GM13976 (cell line): ENCODE measurements at places on chromosomes 4 and X.
A peak's percentile ranks its signal among the peaks of the same experiment; 100 is the strongest.

DNA sequence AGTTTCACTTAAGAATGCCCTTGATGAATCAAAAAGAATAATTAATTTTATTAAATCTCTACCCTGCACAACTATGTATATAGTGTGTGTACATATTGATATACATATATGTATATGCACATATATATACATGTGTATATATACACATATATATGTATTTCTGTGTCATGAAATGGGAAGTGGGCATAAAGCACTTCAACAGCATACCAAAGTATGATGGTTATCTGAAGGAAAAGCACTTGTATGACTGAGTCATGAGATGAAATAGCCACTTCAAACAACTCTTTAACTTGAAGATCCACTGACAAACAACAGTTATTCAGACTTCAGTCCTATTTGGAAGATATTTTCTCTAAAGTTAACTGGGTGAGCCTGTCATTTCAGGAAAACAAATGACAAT, 16.3 kb downstream of the RNF128 start:
- no peak for DNase-seq

DNA sequence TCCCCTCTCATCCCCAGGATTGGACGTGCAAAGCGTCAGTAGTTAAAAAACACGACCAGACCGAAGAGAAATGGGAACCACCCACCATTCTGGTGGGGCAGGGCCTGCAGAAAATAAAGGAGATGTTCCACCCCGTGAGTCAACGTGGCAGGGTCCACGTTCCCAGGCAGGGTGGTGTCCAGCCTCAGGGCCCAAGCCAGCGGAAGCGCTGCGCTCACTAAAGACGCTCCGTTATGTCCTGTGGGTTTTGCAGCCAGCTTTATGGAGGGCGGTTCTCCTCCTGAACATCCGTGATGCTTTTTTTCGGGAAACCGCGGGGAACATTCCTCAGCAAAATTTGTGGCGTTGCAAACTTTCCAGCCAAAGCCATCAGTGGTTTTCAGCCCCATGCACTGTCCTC, 93.4 kb upstream of the SHOX start:
- no peak for DNase-seq

DNA sequence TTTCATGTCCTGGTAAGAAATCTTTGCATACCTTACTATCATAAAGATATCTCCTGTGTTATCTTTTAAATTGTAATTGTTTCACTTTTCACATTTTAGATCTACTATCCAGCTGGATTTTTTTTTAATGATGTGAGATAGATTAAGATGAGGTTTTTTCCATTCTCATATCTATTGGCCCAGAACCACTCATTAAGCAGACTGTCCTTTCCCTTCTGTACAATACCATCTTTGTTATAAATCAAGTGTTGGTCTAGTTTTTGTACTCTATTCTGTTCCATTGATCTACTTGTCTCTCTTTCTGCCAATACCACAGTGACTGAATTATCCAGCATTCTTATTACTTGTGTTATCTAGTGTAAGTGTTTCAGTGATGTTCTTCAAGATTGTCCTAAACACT, 131.6 kb upstream of the TRIM2 start:
- DNase-seq, result no peak

DNA sequence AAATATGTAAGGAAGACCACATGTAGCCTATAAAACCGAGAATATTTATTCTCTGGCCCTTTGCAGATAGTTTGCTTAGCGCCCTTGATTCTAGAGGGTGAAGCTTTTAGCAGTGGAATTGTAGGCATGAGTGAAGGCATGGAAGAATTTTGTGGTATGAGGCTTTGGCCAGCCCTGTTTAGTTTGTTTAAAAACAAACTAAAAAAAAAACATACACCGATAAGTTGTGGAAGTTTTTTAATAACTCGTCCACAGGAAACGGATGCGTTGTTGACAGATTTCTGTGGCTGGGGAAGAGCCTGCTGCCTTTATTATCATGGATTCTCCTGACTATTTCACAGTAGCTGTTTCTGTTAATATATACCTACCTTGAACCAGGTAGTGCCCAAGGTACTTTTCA, 194.7 kb upstream of the LNX1 start:
- DNase-seq, result no peak

DNA sequence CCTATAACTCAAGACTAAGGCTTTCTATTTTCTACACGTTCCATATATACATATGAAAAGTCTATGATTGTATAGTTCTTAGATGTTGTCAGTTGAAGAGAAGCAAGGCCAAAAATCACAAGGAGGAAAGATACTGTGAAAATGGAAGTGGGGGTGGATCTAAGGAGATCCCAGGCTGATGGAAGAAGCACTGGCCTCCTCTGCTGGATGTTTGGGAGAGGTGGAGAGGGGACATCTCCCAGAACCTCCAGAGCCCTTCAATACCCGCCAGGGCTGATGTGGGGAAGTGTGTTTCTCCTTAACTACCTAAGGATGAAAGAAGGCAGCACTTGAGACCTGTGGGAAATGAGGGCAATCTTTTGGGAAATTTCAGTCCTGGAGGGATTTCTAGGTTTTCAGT, 67.4 kb downstream of the RASGEF1B start:
- DNase-seq, result no peak

- DNase-seq, result no peak
These were observed 34.6 kb downstream of the ANXA10 start for GRCh38 chr4:168126952-168127351.

DNA sequence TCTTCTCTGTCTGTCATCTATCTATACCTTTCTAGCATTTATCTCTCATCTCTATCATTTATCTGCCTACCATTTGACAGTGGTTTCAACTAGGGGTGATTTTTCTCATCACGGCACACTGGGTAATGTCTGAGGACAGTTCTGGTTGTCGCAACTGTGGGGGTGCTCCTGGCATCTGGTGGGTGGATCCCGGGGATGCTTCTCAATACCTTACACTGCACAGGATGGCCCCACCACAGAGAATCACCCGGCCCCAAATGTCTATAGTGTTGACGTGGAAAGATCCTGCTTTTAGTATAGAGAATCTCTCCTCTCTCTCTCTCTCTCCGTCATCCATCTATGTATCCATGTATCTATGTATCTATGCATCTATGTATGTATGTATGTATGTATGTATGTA, 7.2 kb downstream of the P2RY8 start:
- no peak for DNase-seq

- no peak for DNase-seq
These were observed 56.6 kb downstream of the FAM13A start for GRCh38 chr4:89000382-89000781.

DNA sequence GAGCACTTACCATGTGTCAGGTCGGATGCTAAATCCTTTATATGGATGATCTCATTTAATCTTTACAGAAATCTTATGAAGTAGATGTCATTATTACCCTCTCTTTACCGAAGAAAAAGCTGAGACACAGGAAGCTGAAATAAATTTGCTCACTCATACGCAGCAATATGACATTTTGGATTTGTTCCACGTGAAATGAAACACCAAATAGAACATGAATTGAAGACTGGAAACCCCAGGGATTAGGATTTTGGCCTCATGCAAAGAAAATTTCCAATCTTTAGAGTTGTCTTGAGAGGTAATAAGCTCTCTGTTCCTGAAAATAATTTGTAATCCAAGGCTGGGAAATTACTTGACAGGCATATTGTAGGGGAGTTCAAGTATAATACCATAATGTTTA, 354.4 kb upstream of the CLNK start:
- no peak for DNase-seq

DNA sequence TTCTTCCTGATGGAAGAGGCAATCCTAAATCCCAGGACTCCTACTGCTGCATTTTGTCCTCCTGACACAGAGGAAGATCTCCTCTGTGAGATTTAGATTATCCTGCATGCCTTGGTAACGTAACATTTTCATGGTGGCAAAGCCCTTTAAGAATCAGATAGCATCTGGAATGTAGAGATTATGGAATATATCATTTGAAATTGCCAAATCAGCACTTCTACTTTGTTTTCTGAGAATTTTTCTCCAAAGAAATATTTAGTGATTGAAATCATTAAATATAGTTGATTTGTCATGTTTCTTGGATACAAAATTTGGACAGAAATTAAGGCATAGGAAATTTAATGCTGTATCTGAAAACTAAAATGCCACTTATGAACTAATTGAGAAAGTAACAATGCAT, 326.9 kb downstream of the EPHA5 start:
- DNase-seq, result no peak

DNA sequence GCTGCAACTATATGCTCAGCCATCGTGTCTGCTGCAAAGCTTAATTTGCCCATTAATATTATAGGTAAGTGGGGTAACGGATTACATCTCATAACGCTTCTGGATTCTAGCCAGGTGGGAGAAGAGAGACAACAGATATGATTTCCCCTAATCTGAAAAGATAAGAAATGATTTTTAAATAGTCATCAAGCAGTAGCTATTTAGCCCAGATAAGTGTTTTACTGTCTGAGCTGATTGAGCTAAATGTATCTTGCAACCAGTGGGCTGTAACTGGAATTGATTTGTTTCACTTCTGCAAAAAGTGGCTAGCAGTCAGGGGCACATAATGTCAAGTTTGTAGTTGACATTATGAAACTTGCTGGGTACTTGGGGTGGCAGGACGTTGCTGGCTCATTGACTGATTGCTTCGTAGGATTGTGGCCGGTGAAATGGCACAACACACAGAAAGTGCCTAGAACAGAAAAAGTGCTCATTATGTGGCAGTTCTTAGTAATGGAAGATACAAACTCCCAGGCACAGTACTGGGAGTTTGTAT, 18.5 kb downstream of the LAP3 start:
- DNase-seq, result peak; percentile 41

- DNase-seq, result no peak
These were observed 109.9 kb upstream of the NAP1L5 start for GRCh38 chr4:88807499-88807898.

DNA sequence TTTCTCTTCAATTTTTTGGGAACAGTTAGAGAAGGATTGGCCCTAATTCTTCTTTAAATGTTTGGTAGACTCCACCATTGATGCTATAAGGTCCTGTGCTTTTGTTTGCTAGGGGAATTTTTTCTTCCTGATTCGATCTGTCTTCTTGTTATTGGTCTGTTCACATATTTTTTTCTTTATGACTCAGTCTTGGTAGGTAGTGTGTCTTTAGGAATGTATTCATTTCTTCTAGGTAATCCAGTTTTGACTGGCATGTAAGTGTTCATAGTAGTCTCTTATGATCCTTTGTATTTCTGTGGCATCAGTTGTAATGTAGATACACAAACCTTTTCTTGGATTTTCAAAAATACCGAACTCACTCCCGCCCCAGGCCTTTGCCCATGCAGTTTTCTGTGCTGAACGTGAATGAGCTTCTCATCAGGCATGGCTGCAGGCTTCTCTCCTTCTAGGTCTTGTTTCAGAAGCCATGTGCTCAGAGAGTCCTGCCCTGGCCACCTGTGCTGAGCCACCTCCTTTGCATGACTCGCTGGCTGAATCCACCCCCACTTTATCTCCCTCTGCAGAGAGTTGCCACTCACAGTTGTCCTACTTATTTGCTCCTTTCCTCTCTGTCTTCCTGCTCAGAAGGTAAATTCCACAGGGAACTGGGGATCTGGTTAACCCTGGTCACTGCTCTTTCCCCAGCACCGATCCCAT, 67.0 kb downstream of the STK32B start:
- no peak for DNase-seq

DNA sequence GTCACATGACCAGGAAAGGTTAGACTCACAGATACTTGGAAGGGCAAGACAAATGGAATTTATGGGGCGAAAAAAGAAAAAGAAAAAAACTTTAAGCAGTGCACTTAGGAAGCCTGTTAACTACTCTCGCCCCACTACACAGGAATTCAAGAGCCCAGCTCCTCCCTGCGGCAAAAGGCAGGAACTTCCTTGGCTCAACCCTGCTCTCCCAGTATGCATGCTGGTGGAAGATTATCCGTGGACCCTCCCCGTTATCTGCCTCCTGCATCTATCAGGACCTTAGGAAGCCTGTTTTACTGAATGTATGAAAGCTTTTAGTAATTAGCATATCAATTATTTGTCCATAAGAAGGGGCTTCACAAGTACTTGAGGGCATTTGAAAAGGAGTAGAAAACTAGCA, 40.1 kb upstream of the RPA4 start:
- DNase-seq, result no peak

DNA sequence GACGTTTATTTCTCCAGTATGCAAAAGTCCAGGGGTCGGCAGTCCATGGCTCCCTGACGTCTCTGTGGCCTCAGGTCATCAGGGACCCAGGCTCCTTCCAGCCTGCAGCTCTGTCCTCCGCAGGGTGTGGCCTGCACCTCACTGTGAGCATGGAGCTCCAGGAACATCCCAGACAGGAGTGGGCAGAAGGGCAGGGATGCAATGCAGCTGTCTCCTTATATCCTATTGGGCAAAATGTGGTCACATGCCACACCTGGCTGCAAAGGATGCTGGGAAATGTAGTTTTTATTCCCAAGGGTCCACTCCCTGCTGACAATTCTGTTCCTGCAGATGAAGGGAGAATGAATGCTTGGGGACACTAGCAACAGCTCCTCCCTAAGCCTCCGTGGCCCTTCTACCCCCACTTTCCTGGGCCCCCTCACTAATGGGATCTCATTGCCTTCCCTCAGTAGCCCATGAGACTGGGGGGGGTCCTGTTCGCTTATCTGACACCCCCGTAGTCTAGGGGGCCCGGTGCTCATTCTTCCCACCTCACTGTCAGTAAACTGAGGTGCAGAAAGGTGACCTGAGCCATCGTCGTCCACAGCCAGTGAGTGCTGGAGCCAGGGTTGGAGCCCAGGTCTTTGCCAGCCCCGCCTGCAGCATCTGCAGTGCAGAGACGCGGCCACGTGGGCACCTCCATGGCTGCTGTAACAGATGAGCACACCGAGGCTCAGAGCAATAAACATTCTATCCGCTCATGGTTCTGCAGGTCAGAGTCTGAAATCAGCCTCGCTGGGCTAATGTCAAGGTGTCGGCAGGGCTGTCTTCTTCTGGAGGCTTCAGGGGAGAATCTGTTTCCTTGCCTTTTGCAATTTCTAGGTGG, 5.9 kb upstream of the GRPEL1 start:
- peak; percentile 61 for DNase-seq

DNA sequence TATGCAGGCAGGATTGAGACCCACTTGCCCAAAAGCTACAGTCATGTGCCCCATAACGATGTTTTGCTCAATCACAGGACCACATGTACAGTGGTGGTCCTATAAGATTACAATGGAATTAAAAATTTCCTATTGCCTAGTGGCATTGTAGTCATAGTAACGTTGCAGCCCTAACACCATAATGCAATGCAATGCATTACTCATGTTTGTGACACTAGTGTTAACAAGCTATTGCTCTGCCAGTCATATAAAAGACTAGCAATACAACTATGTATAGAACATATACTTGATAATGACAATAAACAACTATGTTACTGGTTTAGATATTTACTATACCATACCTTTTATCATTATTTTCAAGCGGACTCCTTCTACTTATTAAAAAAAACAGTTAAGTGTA, 50.6 kb downstream of the VGLL1 start:
- DNase-seq, result no peak

- no peak for DNase-seq
These were observed 380.6 kb upstream of the MAGEB2 start for GRCh38 chrX:29834764-29835163.

- DNase-seq, result no peak
These were observed 67.2 kb downstream of the TMPRSS11F start for GRCh38 chr4:68062501-68062900.

DNA sequence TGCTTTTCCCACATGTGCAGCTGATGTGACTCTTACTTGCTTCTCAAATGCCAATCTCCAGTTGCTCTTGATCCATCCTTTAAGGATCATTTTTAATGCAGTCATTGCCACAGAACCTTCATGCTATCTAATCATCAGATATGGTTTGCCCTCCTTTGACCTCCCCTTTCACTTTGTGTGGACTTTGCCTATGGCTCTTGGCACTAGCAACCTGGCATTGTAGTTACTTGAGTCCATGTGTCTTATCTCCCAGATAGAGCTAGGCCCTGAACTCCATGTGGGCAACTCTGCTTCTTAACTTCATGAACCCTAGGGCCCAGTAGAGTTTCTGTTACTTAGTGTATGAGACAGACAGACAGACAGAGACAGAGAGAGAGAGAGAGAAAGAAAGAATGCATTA, 41.6 kb downstream of the MTM1 start:
- DNase-seq, result no peak
